ENCODE measurements at places on chromosomes 7 and 10. TPM values are rescaled to one million over a fixed set of nuclear protein-coding genes. Genes with fewer than 3 reads are reported as not detected.

Gene ANKRD30A
- not detected for total RNA-seq

Gene VWDE
- total RNA-seq, result 0.07 TPM

Gene IGF2BP3
- 81.2 TPM for total RNA-seq

Gene STEAP2
- total RNA-seq, result 2.3 TPM

Gene TRIL
- 0.33 TPM for total RNA-seq

Gene RBM20
- total RNA-seq, result 0.13 TPM

Gene ADIRF
- total RNA-seq, result 36.5 TPM

Gene COPG2
- 12.4 TPM for total RNA-seq

Gene SPACDR
- total RNA-seq, result 1.2 TPM

Gene PNLIPRP2
- not detected for total RNA-seq

Gene TRIM50
- not detected for total RNA-seq
